ENCODE measurements at places on chromosomes 4 and X.
A peak's percentile ranks its signal among the peaks of the same experiment; 100 is the strongest.

DNA sequence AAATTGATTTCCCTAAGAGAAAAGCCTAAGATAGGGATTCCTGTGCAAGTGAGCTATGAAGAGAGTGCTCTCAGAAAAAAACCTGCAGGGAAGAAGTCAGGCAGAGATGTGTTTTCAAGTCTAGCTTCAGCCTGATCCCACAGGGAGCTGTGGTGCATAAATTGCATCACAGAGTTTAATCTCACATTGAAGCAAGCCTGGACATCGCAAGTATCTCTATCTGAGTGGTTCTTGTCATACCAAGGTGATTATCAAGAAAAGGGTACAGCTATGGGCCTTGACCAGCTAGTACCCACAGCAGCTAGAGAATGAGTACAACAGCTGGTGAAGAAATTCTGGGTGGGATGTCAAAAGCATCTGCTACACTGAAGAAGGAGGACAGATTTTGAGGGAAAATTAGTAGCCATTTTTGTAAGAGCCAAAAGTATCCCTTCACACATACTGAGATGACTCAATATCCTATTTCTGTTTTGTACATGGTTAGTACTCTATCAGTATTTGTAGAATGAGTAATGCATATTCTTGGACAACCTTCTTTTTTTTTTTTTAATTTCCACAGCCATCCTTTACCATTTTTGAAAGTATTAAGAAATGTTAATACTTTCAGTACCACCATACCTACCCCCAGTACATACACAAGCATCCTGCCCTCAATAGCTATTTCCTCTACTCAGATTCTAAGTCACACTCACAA, 708.9 kb downstream of the IL1RAPL1 start:
- no peak for DNase-seq

DNA sequence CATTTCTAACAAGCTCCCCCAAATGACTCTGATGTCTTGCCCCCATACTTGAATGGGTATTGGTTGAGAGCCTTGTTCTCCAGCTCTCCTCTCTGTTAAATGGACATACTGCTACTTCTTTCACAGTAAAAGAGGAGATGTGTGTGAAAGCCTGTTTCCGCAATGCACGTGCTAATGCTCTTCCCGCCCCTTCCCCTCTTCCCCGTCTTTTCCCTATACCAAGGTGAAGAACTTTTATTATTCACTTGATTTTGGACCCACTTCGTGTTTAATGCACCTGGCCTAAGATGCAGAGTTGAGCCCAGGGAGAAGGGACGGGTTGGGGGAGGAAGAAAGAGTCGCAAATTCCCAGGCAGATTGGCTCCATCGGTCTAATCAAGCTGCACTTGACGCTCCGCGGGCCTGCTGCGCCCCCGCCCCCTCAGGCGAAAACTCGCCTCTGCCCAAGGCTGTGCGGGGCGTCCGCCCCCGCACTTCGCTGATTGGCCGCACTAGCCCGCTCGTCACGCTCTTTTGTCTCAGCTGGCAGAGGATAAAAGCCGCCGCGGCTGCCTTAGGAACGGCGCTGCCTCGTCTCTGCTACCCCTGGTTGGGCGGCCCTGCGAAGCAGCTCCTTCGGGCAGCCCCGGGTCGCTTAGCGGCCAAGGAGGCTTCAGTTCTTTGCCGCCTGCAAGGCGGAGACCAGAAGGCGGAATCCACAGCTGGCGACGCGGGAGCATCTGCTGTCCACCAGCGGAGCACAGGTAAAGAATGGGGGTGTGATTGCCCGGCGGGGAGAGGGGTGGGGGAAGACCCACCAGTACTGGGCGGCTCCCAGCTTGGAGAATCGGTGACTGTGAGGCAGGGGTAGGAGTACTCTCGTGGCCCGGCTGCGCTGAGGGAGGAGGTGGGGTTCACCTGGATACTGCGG, at the start of gene ZCCHC12:
Gene ZCCHC12 (plus strand): TSS at position 562 of the 910 bp plus-strand sequence. CDS start 1,421 bp downstream, outside the sequence.
- peak; percentile 15 for DNase-seq

- DNase-seq = no peak
Observed at GRCh38 chr4:26611372-26611771, 27.5 kb downstream of the TBC1D19 start.

GRCh38 chr4:88991746-88992145, 65.2 kb downstream of the FAM13A start:
- DNase-seq = no peak

- no peak for DNase-seq
Observed at GRCh38 chrX:47585273-47585672, 3.0 kb downstream of the TIMP1 start.

- DNase-seq = no peak
Observed at GRCh38 chr4:182929296-182929695, 12.1 kb upstream of the DCTD start.

- no peak for DNase-seq
Observed at GRCh38 chr4:52822972-52823701, 39.0 kb upstream of the RASL11B start.

- DNase-seq = no peak
Observed at GRCh38 chr4:179344861-179345260, 1902.6 kb upstream of the AGA start.

GRCh38 chr4:75671802-75672421, 1.3 kb downstream of the G3BP2 start:
- no peak for DNase-seq

- no peak for DNase-seq
Observed at GRCh38 chrX:28848707-28849106, 261.5 kb downstream of the IL1RAPL1 start.
